ENCODE measurements at places on chromosomes 3 and 15.

GRCh38 chr3:42539871-42540714 lies 37.6 kb downstream of the VIPR1 start:
- peak; percentile 46 for DNase-seq

- DNase-seq, result no peak
These were observed 52.5 kb upstream of the C15orf61 start for GRCh38 chr15:67468416-67468815.

- DNase-seq, result no peak
These were observed 302.9 kb downstream of the TLE3 start for GRCh38 chr15:69794645-69795469.

DNA sequence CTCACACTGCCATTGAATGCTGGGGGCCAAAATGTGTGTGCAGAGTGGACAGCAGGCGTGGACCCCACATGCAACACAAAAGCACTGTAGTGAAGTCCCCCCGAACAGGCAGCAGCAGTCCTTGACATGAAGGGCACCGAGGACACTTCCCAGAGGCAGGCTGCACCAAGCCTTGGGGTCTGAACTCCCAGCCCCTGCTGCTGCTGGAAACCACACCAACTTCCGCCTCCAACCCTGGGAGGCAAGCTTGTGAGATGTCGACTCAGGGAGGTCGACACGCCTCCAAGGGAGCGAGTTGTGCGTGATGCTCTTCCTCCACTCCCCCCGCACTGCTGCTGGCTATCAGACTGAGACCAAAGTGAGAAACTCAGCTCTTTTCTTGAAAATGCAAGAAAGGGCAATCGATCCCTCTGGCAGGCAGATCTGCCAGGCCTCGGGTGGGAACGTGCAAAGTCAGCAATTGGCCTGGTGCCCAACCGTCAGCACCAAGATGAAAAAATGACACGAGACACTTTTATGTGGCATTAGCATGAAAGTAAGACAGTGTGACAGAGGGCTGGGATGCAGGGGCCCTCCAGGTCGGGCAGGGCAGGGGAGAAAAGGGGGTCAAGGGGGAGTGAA lies 43.6 kb downstream of the WHAMM start:
- DNase-seq, result no peak

DNA sequence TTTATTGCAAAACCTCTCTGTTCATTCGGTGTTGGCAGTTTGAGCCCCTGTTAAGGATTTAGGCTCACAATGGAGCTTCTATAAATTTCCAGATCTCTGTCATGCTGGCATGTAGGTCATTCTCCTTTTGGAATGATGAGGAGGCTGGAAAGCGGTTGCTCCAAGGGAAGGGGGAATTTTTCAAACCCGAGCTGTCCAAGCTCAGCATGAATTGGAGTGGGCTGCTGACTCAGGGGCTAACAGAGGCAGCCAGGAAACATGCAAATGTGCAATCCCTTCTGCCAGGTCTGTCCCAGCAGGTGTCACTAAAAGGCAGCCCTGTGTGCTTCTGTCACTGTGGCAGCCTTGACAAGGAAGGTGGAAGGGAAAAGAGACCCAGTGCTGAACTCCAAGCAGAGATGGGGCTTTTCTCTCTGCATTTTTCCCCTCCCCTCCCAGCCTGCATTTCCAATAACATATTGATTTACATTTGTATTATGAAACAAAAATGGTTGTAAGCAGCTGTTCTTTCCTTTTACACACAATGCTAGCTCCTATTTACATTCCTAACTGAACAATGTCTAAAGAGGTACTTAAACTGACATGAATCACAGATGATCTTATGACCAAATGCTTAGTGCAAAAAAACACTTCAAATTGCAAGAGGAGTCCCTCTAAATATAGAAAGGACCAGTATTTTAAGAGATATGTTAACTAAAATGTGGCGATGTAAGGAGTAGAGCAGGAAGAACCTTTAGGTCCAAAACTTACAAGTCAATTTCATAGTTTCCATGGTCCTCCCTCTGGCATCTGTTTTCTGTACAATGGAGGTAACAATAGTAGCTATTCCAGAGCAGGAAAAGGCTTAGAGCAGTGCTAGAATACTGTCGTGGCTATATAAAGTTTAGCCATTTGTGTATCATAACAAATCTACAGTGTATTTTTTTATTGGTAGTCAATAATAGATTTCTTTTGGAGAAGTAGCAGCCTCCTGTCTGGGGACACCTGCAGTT lies 84.5 kb upstream of the ATP10A start:
- DNase-seq, result no peak

DNA sequence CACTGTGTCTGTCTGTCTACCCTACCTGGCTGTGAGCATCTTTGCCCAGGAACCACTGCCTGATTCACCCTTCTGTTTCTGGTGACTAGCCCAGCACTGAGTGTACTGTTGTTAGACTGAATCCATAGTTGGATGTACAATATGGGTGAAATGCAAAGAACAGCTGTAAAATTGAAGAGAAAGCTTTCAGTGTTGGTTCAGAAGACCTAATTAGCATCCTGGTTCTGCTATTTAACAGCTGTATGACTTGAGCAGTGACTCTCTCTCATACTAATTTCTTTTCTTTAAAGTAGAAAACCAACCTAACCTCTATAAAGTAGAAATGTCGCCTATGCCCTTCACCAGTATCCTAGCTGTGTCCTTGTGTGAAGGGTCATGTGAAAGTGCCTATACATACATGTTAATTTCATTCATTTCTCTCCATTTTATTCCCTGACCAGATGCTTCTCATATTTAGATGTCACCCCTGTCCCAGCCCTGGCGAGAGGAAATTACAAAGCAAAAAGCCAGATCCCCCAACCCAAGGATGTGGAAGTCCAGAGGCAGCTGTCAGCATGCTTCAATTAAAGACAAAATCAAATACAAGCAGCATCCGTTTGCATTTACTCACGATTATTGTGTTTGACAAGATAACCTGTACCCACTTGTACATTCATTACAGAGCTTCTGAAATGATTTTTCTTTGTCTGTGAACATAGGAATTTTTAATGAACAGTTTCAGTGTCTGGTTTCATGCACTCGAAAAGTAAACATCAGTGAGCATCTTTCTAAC lies 305.7 kb upstream of the ICE2 start:
- no peak for DNase-seq

- no peak for DNase-seq
These were observed 2.2 kb downstream of the EFHB start for GRCh38 chr3:19931767-19932188.

DNA sequence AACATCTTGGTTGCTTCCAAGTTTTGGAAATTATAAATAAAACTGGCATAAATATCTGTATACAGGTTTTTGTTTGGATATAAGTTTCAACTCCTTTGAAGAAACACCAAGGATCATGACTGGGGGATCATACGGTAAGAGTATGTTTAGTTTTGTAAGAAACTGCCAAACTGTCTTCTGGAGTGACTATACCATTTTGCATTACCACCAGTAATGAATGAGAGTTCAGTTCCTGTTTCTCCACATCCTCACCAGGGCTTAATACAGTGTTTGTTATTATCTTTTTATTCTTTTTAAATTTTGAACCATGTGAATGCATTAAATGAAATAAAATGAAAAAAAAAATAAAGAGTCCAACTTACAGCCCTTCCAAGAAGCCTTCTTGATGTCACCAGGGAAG lies 3.7 kb upstream of the ANKUB1 start:
- no peak for DNase-seq

DNA sequence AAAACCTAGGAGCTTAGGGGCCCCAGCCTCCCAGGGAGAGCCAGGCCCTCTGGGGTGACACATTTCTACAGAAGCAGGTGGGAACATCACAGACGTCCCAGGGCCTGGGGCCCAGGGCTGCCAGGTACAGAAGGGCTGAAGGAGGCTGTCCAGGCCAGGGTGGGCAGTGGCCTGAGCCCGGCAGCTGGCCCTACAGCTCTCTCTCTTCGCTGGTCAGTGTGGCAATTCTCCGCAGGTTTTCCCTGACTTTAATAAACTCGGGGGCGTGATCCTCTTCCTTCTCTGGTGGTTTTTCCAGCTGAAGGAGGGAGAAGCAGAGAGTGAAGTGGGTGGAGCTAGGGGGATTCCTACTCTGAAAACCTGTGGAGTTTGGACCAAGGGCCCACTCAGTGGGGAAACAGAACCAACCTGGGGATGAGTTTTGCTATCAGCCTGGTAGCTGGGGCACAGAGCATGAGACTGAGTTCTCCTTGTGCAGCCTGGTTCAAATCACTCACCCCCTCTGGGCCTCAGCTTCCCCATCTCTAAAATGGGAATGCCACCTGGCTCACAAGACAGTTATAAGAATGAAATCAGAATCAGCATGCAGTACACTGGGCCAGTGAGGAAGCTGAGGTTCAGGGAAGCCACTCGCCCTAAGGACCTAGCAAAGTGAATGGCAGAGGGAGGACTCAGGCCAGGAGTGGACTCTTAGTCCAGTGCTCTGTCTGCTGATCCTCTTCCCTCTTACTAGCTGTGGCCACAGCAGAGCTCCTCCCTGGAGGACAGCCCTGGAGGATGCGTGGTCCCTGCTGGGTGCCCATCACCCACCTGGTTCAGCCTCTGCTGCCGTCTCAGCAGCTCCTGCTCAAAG lies 10.6 kb downstream of the FAM107A start:
- DNase-seq, result no peak

DNA sequence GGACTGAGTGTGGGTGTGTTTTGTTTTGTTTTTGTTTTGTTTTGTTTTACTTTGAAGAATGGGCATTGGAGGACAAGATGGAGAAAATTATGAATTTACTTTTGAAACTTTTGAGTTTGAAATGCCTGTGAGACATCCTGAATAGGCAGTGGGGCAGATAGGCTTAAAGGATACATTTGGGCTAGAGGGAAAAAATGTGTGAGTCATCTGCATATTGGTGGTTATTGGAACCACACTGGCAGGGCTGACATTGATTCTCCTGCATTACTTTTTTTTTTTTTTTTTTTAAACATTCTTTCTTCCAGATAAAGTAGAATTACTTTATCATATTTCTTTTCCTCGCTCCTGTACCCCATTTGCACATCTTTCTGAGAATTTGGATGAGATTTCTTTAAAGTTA lies 56.1 kb downstream of the CALML4 start:
- no peak for DNase-seq

GRCh38 chr3:18389108-18389733 lies 35.9 kb downstream of the SATB1 start:
- no peak for DNase-seq

DNA sequence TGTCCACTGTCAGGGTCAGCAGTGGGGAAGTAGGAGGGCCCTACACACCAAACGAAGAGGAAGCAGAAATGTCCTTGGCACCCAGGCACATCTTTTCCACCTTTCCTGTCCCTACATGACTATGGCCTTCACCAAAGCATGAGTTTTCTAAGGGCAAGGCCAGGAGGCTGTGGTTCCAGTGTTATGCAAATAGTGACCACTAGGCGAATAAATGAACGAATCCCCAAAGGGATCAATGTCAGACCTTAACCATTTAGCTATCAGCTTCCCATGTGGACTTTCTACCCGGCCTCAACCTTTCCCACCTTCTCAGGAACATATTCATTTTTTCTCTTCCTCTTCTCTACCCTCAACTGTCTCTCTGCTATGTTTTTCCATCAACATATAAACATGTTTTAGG lies 63.1 kb downstream of the NTRK3 start:
- no peak for DNase-seq

GRCh38 chr15:31389576-31389975 lies 62.9 kb downstream of the KLF13 start:
- no peak for DNase-seq

- DNase-seq, result no peak
These were observed 19.9 kb upstream of the EBLN2 start for GRCh38 chr3:73041537-73041936.

DNA sequence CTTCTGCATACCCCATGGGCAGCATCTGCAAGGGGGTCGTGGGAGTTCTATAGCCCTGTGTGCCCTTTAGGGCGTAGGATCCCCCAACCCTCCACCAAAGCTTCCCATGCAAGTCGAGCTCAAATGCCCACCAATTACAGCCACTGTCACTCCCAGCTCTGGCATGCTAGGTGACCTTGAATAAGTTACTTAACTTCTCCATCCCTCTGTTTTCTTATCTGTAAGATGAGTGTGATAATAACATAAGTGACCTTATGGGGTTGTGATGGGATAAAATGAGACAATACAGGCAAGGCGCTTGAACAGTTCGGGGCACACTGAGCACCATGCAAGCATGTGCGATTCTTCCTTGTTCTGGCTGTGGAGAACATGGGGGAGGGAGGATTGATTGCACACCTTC lies 74.8 kb upstream of the POMGNT2 start:
- no peak for DNase-seq

DNA sequence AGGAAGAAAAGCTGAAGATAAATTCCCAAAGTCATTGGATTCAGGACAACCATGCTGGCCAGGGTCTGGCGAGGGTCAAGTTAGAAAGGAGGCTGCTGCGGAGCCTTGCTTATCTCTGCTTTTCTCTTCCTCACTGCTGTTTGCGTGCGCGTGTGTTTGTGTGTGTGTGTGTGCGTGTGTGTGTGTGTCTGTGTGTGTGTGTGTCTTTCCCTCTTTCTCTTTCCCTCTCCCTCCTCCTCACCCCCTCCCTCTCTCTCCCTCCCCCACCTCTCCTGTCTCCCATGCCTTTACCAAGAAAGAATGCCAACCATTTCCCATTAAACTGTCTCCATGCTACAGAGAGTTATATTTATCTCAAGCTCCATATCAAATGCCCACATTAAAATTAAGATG lies at the start of gene COLQ:
Gene COLQ (minus strand): TSS at position 134 of the 393 bp plus-strand sequence. CDS start 81 bp downstream, at position 53.
- no peak for DNase-seq

DNA sequence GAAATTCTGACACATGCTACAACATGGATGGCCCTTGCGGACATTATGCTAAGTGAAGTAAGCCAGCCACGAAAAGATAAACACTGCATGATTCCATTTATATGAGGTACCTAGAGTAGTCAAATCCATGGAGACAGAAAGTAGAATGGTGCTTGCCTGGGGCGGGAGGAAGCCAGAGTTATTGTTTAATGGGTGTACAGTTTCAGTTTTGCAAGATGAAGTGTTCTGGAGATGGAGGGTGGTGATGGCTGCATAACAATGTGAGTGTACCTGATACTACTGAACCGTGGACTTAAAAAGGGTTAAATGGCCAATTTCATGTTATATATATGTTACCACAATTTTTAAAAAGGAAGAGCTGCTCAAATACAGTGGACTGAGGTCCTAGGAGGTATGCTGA lies 66.9 kb downstream of the SEMA5B start:
- DNase-seq, result no peak

GRCh38 chr15:86247249-86247955 lies 167.7 kb downstream of the AGBL1 start:
- no peak for DNase-seq

- DNase-seq, result no peak
These were observed 218.5 kb downstream of the ITPR1 start for GRCh38 chr3:4711680-4711992.

DNA sequence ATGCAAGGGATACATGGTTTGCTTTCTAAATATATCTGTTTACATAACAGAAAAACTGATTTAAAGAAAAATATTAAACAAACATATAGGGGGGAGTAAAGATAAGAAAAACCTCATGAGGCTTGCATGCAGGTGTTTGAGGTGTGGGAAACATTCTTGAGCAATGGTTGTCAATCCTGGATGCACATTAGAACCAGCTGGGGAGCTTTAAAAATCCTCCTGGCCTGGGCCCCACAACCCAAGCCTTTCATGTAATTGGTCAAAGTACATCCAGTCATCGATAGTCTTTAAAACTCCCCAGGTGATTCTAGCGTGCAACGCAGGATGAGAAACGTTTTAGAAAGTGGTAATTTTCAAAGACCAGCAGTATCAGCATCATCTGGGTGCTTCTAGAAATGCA lies 18.3 kb downstream of the NMNAT3 start:
- DNase-seq, result no peak

- DNase-seq, result no peak
These were observed 17.2 kb downstream of the DAPK2 start for GRCh38 chr15:64029110-64029509.

All from activated T-cell treated with anti-CD3 and anti-CD28 coated beads for 24 hours (primary cell).